ENCODE measurements at places on chromosomes 4 and X.

DNA sequence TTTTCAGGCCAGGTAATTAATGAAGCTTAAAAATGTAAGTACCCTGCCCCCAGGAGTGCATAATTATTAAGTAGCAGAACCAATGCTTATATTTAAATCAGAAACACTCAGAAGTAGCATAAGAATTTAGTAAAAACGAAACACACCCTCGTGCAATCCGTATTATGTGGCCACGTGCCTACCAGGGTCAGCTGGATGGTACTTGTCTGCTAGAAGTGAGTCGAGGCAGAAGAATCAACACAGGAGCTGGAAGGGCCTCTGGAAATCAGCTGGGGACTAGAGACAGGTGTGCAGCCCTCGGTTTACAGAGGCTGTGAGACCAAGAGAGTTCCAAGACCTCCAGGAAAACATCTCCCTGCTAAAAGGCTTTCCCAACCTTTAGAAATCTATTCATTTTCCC, 559 bp upstream of the FAM47E start:
- DNase-seq: no peak

DNA sequence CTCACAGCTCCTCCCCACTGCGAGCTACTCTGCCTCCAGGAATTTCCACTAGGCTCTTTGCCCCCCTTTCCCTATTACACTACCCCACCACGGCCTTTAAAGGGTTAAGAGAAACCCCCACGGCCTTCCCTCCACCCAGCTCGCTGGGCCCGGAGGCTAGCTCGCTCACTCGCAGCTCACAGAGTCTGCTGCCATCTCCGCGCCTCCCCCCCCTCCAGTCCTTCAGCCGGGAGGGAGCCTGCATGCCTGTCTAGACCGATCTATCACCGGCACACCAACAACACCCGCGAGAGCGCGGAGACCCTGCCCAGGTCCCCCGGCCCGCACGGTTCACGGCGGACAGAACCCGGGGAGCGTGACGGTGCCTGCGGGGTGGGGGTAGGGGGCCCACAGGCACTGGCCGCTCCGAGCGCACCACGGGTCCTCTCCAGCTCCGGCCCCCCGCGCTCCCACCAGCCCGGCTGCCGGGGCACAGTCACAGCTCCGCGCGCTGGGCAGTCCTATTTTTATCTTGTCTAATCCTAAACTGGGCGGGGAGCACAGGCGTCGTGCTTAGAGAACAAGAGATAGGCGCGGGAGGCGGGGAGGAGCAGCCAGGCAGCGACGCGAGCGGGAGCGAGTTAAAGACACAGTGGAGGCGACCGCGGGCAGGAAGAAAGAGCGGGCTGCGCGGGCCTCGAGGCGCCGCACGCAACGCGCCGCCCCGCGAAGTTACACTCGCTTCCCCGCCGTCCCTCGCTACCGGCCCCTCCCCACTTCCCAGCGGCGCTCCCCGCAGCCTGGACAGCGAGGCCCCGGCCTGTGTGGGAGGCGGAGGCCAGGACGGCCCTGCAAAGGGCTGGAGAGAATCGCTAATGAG, 3.5 kb downstream of the BCOR start:
- peak; percentile 28 for DNase-seq

- DNase-seq: no peak
Measured at GRCh38 chrX:39753293-39753996, 344.3 kb downstream of the BCOR start.

DNA sequence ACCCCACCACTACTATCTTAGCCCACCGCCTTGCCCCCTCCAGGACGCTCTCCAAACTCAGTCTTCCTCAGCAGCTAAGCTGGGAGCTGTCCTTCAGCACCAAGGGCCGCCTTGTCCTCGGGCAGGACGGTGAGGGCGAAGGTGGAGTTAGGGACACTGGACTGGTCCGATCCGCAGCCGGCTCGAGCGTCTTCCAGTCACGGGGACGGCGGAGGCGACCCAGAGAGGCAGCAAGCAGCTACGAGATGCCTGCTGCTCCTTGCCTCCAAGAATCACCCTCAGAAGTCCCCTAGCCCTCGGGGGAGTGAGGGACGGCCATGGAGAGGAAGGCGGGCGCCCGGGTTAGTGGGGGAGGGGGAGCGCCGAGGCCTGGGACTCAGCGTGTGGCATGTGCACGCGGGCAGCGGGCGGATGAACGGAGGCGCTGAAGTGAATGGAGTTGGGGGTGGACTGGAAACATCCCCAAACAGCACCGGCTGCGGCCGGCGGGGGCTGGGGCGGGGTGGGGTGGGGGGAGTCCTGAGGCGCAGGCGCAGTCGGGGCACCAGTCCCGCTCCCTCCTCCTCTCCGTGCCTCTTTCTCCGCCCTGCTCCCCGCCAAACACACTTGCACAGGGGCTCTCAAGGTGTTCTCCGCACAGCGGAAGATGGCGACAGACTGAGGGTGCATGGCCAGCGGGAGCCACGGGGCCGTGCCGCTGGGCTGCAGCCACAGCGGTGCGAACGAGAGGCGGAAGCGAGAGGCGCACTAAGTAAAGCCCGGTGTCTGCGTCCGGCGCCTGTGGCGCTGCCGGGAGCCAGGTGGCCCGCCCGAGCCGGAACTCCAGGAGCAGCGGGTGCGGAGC, at the start of gene NALF2:
NALF2 (plus strand) TSS at position 545 of the 844 bp plus-strand sequence. CDS start 957 bp downstream, outside the sequence.
- DNase-seq: peak; percentile 20

- DNase-seq: no peak
Measured at GRCh38 chr4:139144161-139144859, 32.7 kb downstream of the ELF2 start.
